ENCODE measurements at places on chromosomes 2 and 18. TPM values are rescaled to one million over a fixed set of nuclear protein-coding genes. Genes with fewer than 3 reads are reported as not detected.

The TBR1 gene
- total RNA-seq = not detected

The GAREM2 gene
- 12.1 TPM for total RNA-seq

The NYAP2 gene
- not detected for total RNA-seq

DNA sequence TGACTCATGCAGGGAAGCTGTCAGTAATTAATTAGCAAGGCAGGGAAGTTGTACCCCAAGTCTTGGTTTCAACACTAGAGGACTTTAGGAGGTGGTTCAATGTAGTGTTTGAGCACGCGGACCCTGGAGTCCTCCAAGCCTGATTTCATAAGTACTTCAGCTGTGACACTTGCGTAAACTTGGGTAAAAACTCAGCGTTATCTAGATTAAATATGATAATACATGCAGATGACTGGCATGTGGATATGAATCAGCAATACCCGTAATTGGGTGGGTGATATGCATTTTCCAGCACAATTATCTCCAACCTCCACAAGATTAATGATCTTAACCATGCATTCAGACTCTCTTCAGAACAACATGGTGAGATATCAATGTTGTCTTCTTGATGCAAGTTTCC, 5.2 kb downstream of the UGT1A7 start:
- DNase-seq = no peak

DNA sequence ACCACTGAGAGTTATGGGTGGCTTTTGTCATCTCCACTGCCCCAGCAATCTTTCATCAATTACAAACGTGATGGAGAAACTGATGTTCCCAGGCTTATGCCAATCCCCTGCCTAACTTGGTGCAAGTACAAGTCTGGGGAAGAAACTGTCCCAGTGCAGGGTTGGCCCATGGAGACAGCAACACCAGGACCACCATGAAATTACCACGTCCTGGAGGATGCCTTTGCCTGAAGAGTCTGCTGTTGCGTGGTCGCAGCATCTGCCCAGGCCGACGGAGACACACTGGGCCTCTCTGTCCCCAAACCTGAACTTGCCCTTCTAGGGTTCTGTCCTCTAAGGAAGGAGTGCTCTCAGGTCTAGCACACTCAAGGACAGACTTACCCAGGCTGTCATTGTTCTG, 496.8 kb upstream of the RAB6C start:
- DNase-seq = no peak

GRCh38 chr2:144469798-144470197, 50.1 kb downstream of the ZEB2 start:
- no peak for DNase-seq

- no peak for DNase-seq
Observed at GRCh38 chr2:158667586-158667985, 127.5 kb upstream of the DAPL1 start.

Measured in progenitor cell of endocrine pancreas (in vitro differentiated cells).